ENCODE measurements at places on chromosomes 16 and 17. TPM values are rescaled to one million over a fixed set of nuclear protein-coding genes. Genes with fewer than 3 reads are reported as not detected.

GRCh38 chr16:10744370-10745030, 858 bp downstream of the NUBP1 start:
- H3K4me1 ChIP-seq, result peaks cover 21% of the 10 kb centered on the region
- no peaks in the 10 kb centered on the region for H3K27me3 ChIP-seq
- peak; percentile 62 for DNase-seq
- H3K27ac ChIP-seq, result peak overlapping the region; percentile 95
- H3K36me3 ChIP-seq, result peaks cover 17% of the 10 kb centered on the region
- peak overlapping the region; percentile 68 for H3K4me3 ChIP-seq

GRCh38 chr16:67459066-67459860, 21.7 kb downstream of the ATP6V0D1 start:
- no peaks in the 10 kb centered on the region for H3K27me3 ChIP-seq
- H3K4me1 ChIP-seq, result peaks cover 71% of the 10 kb centered on the region
- H3K4me3 ChIP-seq, result no peak overlapping the region
- H3K36me3 ChIP-seq, result no peaks in the 10 kb centered on the region

- DNase-seq, result no peak
- no peaks in the 10 kb centered on the region for H3K36me3 ChIP-seq
- no peaks in the 10 kb centered on the region for H3K27me3 ChIP-seq
Measured at GRCh38 chr17:45828171-45828570, 16.5 kb upstream of the SPPL2C start.

CALB2 gene
- total RNA-seq, result 1.7 TPM

DNA sequence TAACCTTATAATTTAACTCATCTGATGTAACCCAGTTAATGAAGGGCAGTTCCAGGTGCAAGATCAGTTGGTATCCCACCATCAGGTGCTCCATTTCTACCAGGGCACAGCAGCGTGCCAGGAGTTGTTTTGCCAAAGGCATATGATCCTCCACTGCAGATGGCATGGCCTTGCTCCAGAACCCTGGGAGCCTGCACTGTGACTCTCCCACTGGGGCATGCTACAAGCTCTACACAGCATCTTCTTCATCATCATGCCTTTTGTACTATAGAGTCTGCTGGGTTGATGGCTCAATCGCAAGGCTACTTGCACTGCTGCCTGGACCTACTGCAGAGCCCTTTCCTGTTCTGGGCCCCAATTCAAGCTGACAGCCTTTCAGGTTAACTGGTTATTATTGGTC, 11.3 kb upstream of the MAPT start:
- H3K4me3 ChIP-seq, result no peak overlapping the region
- H3K4me1 ChIP-seq, result no peaks in the 10 kb centered on the region
- H3K36me3 ChIP-seq, result no peaks in the 10 kb centered on the region
- no peaks in the 10 kb centered on the region for H3K27me3 ChIP-seq
- H3K27ac ChIP-seq, result no peak overlapping the region

GRCh38 chr16:25217921-25218320, 1.2 kb downstream of the AQP8 start:
- no peaks in the 10 kb centered on the region for H3K36me3 ChIP-seq
- no peaks in the 10 kb centered on the region for H3K4me1 ChIP-seq
- no peak overlapping the region for H3K27ac ChIP-seq
- no peaks in the 10 kb centered on the region for H3K27me3 ChIP-seq

HID1 gene
- total RNA-seq, result 60.8 TPM

- no peaks in the 10 kb centered on the region for H3K36me3 ChIP-seq
- peak; percentile 54 for DNase-seq
- no peaks in the 10 kb centered on the region for H3K27me3 ChIP-seq
- peak overlapping the region; percentile 32 for H3K4me3 ChIP-seq
- peaks cover 16% of the 10 kb centered on the region for H3K4me1 ChIP-seq
Measured at GRCh38 chr17:7177954-7178477, 1.2 kb downstream of the ASGR1 start.

- H3K36me3 ChIP-seq, result no peaks in the 10 kb centered on the region
- DNase-seq, result peak; percentile 77
- H3K27ac ChIP-seq, result peak overlapping the region; percentile 52
Measured at GRCh38 chr16:35011-35677, 18.3 kb downstream of the POLR3K start.

ICAM2 gene
- total RNA-seq, result 112 TPM

GRCh38 chr17:45346216-45347015, 29.6 kb upstream of the MAP3K14 start:
- H3K36me3 ChIP-seq, result no peaks in the 10 kb centered on the region
- H3K4me1 ChIP-seq, result peaks cover 16% of the 10 kb centered on the region
- H3K27me3 ChIP-seq, result no peaks in the 10 kb centered on the region
- no peak overlapping the region for H3K27ac ChIP-seq

- H3K36me3 ChIP-seq, result peaks cover 6% of the 10 kb centered on the region
- no peaks in the 10 kb centered on the region for H3K27me3 ChIP-seq
- peak overlapping the region; percentile 42 for H3K27ac ChIP-seq
- no peak overlapping the region for H3K4me3 ChIP-seq
- peaks cover 6% of the 10 kb centered on the region for H3K4me1 ChIP-seq
- DNase-seq, result no peak
Measured at GRCh38 chr17:17576772-17577234, 14.7 kb downstream of the PEMT start.

MAF gene
- total RNA-seq, result 64.1 TPM

GRCh38 chr17:78839762-78840529, 668 bp downstream of the USP36 start:
- no peaks in the 10 kb centered on the region for H3K27me3 ChIP-seq
- peak; percentile 26 for DNase-seq
- H3K4me3 ChIP-seq, result peak overlapping the region; percentile 99
- H3K36me3 ChIP-seq, result peaks cover 20% of the 10 kb centered on the region

COQ9 gene
- 47.1 TPM for total RNA-seq

CDH11 gene
- total RNA-seq, result 20.9 TPM

GRCh38 chr17:47978324-47978723, 7.4 kb downstream of the CDK5RAP3 start:
- no peaks in the 10 kb centered on the region for H3K4me1 ChIP-seq
- peak; percentile 42 for DNase-seq
- H3K27ac ChIP-seq, result no peak overlapping the region
- H3K27me3 ChIP-seq, result no peaks in the 10 kb centered on the region
- H3K4me3 ChIP-seq, result no peak overlapping the region
- H3K36me3 ChIP-seq, result peaks cover 100% of the 10 kb centered on the region

DNA sequence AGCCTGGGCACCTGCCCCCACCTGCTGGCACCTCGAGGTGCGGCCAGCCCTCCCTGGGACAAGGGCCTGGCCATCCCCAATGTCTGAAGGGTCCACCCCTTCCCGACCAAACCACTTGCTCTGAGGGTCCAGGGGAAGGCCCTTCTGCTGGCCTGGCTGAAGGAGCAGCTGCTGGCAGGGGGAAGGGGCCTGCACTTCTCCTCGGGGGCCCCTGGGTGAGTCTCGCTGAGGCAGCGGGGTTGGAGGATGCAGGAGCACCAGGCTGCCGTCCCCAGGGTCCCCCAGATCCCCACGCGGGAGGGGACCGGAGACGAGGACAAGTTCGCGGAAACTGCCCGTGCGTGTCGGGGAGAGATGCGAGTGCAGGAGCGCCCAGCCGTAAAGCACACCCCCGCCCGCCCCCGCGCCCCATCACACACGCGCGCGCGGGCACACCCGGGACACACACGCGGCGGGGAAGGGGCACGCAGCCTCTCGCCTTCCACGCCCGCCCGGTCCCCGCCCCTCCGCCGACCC, 725 bp upstream of the CACNA1H start:
- H3K4me1 ChIP-seq, result peaks cover 15% of the 10 kb centered on the region
- no peaks in the 10 kb centered on the region for H3K36me3 ChIP-seq
- H3K27ac ChIP-seq, result no peak overlapping the region
- H3K4me3 ChIP-seq, result no peak overlapping the region

GRIN2C gene
- total RNA-seq, result not detected

DNA sequence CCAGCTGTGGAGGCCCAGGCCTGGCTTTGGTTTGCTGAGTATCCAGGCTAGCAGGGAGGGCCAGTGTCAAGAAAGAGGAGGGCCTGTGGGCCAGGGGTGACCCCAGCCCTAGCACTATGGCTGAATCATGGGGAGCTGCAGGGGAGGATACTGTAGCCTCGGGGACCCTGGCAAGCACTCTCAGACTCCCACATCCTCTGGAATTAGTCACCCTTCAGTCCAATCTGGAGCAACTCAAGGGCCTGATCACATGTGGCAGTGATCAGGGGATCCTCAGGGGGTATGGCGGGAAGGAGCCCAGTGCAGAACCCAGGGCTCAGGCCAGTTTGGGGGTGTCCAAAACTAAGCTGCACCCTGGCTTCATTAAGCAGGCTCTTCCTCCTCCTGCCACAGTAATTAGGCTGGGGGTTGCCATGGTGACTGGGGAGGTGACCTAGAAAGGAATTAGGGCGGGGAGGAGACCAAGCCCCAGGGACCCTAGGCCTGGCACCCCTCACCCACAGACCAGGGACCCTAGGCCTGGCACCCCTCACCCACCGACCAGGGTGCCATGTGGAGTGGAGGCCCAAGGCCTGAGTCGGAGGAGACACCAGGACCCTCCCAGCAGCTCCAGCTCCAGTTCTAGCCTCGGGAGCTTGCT, 5.8 kb downstream of the NLGN2 start:
- no peaks in the 10 kb centered on the region for H3K4me1 ChIP-seq
- H3K4me3 ChIP-seq, result no peak overlapping the region
- H3K27me3 ChIP-seq, result no peaks in the 10 kb centered on the region
- H3K27ac ChIP-seq, result no peak overlapping the region
- H3K36me3 ChIP-seq, result peaks cover 11% of the 10 kb centered on the region

PABPN1L gene
- total RNA-seq, result not detected

SLFN12L gene
- total RNA-seq, result 2.5 TPM

TMEM238L gene
- not detected for total RNA-seq

DNAH2 gene
- 34.6 TPM for total RNA-seq

GLIS2 gene
- 31.1 TPM for total RNA-seq

- H3K36me3 ChIP-seq, result peaks cover 9% of the 10 kb centered on the region
- no peaks in the 10 kb centered on the region for H3K27me3 ChIP-seq
- DNase-seq, result peak; percentile 61
- H3K4me1 ChIP-seq, result peaks cover 30% of the 10 kb centered on the region
- H3K27ac ChIP-seq, result peak overlapping the region; percentile 74
Measured at GRCh38 chr16:1469693-1470201, 5.1 kb downstream of the CLCN7 start.

ALOX12 gene
- total RNA-seq, result 0.26 TPM

MT1H gene
- 9.3 TPM for total RNA-seq

ST3GAL2 gene
- total RNA-seq, result 17.6 TPM

YPEL3 gene
- 113 TPM for total RNA-seq

SLC9A5 gene
- 0.76 TPM for total RNA-seq

All from upper lobe of left lung (tissue), 6 donors.